Stimulated activated CD8-positive, alpha-beta memory T cell treated with anti-CD3 and anti-CD28 coated beads, Interleukin-4, amount 100 ng/mL, for 4 hours (primary cell): ENCODE measurements at places on chromosomes 3 and 15.

DNA sequence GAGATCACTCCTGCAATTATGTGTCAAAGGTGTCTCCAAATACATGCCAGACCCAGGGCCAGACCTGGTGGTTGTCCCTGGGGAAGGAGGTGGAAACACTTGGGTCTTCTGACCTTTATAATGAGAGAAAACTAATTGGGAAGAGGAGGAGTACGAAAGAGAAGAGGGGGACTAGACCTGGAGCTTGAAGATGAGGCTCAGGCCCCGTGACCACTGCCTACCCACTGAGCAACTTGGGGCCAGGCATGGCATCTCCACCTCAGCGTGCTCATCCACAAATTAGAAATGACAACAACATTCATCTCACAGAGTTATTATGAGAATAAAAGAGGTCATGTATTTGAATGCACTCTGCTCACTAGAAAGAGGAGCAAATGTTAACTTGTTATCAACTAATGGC is 19.4 kb upstream of the SPTBN5 start:
- no peak for DNase-seq

DNA sequence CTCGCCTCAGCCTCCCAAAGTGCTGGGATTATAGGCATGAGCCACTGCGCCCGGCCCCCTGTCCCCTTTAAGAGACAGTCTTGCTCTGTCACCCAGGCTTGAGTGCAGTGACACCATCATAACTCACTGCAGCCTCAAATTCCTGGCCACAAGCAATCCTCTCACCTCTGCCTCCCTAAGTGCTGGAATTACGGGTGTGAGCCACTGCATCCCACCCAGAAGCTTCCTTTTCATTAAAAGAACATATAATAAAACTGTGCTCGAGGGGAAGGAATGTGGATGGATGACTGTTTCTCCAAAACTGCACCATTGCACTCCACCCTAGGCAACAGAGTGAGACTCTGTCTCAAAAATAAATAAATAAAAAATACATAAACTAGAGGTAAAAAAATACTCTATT is 70.1 kb downstream of the NCEH1 start:
- DNase-seq = no peak

DNA sequence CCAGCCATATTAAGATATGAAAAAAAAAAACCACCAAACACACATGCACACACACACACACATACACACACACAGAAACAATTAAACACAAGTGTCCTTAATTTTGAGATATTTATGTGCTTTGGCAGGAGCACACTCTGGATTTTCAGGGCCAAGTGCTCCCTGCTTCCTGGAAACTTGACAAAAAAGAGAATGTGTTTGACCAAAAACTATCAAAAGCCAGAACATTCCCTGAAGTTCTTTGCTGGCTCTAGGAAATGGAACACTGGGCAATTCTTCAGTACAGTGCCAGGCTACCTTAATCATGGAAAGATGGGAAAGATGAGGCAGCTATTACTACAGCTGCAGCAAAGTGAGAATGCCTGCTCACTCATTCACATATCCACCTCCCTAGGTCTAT is 44.6 kb downstream of the P3H2 start:
- DNase-seq = no peak

DNA sequence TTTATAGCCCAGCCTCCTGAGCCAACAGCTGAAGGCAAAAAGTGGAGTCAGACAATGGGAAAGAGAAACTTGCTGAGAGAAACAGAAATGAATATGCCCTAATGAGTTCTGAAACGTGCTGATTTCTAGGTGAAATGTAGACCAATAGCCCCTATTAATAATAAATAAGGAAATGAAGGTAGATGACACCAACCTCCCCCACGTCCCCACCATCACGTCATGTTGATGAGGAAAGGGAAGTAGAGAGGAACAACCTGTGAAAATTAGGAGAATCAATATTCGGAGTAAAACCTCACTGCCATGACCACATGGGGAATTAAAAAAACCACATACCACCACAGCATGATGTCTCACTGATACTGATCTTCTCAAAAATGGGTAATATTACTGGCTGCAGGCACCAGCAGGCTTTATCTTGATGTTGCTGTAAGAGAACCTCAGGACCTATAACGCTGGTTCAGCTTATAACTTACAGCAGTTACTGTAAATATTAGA is 64.0 kb downstream of the KAT2B start:
- DNase-seq = no peak

DNA sequence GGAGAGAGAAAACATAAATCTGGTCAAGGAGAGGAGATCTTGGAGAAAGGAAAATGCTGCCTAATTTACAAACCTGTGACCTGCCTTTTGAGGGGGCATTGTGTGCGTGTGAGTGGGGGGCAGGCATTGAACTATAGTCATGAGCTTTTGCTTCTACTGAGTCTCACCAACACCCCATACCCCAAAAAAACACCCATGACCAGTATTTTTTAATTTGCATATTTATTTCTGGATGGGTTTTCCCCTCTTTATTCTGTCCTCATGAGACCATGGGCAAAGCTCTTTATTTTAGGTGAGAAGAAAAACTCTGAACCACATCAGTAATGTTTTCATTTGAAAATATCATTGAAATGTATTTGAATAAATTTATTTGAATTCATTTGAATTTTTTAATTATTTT is 20.6 kb downstream of the CD80 start:
- DNase-seq = no peak

DNA sequence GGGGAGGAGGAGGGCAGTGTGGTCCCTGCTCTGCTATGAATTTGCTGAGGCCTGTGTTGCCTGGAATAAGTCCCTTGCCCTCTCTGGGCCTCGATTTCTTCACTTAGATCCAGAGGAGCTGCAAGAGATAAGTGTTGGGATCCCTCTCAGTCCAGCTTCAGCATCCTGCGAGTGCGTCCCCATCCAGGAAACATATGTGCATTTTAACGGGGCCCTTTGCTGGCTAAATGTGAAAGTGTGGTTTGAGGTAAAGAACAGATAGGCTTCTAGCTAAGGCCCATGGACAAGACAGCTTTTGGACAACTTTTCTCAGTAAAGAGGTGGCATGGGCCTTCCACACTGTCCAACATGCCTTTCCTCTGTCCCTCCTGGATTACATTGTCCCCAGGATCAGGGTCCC is 26.5 kb downstream of the RPLP1 start:
- DNase-seq = no peak

GRCh38 chr3:30354972-30355371 is 251.4 kb upstream of the TGFBR2 start:
- no peak for DNase-seq

DNA sequence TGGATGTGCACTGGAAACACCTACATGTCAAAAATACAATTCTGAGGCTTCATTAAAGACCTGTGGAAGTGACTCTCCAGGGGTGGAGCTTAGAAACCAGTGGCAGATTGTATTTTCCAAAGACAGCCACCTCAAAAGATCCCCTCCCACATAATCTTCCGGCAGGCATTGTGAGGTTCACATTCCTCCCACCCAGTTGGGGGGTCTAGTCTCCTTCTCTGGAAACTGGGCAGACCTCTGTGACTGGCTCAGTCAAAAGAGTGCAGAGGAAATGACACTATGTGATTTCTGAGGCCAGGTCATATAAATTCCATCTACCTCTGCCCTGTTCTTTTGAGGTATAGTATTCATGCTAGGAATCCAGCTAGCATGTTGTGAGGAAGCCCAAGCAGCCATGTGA is 1.9 kb upstream of the CFAP92 start:
- DNase-seq = no peak

DNA sequence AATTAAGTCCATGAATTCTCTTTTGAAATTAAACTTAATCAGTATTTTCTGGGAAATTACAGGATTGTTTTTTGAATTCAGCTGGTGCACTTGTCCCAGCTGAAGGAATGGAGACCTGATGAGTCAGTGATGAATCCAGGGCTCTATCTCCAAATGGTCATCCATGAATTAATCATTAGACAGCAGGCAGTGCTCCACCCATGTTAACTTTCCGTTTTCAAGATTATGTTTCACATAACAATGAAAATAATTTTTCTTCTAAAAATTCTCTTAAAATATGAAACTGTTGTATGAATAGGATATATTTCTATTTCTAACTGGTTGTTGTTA is 13.9 kb upstream of the PAQR9 start:
- DNase-seq = no peak

- no peak for DNase-seq
Observed at GRCh38 chr15:98120561-98120960, 160.1 kb downstream of the ARRDC4 start.

- DNase-seq = no peak
Observed at GRCh38 chr15:96554541-96554940, 224.0 kb downstream of the NR2F2 start.

GRCh38 chr15:64180235-64180824 is 17.5 kb upstream of the PPIB start:
- DNase-seq = no peak

- no peak for DNase-seq
Observed at GRCh38 chr3:45128950-45129349, 17.2 kb downstream of the CDCP1 start.

DNA sequence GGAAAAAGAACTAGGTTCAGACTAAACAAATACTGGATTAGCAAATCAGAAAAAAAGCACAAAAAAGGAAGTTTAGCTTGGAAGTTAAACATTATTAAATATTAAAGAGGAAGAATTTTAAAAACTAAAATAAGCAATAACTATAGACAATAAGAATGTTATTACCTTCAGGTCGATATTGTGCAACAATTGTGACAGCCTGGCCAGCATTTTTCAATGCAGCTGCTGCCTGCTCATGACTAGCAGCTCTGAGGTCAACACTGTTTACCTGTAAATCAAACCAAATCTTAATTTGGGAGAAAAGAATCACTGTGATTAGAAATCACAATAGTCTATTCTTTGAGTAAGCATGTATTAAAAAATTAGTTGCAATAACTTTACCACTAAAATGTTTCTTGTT is 75.1 kb upstream of the MELTF start:
- DNase-seq = no peak

- no peak for DNase-seq
Observed at GRCh38 chr3:183080628-183081027, 18.7 kb downstream of the MCCC1 start.

DNA sequence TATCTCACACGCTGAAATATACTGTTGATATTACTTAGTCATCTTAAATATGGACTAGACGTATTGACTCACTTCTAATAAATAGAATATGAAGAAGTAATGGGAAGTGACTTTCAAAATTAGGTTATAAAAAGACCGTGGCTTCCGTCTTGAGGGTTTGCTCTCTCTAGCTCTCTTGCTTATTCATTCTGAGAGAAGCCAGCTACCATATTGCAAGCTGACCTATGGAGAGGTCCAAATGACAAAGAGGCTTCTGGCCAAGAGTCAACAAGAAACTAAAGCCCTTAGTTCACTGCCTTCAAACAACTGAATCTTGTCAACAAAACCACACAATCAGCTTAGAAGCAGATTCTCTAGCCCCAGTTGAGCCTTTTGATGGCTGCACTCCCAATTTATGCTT is 46.1 kb downstream of the SLC9C1 start:
- DNase-seq = no peak

DNA sequence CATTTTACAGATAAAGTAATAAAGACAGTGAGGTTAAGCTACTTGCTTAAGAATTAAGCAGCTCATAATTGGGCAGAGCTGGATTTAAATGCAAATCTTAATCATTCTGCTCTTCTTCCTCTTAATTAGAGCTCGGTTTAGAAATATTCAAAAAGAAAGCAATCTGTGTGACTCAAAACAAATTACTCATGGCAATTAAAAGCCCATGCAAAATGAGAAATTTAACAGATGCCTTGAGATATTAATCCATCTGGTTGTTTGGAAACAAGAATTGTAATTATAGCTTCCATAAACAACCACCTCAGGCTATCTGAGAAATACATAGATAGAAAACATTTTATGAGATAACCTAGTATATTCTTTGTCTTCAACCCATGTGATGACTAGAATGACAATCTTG is 44.2 kb upstream of the DCBLD2 start:
- no peak for DNase-seq

GRCh38 chr15:89042387-89042786 is 45.9 kb upstream of the ABHD2 start:
- no peak for DNase-seq

GRCh38 chr3:15071699-15072098 is 6.6 kb upstream of the MRPS25 start:
- DNase-seq = no peak

DNA sequence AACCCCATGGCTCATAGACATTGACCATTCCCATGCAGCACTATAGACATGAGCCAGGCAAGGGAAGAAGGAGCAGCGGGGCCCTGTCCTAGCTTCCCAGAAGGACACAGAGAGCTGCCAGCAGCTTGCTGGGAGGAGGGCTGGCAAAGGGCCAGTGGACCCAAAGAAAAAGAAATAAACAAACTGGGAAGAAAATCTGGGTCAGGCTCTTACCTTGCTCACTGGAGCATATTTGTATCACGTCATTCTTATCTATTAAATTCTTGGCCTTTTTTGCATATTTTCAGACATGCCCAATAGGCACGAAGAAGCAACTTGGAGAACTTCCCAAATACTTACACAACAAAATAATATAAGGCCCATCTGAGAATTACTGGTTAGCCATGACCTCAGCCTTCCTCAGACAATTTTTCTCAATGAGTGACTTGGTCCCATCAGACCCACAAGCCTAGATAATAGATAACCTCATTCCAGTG is 28.4 kb downstream of the RASGRP1 start:
- no peak for DNase-seq

DNA sequence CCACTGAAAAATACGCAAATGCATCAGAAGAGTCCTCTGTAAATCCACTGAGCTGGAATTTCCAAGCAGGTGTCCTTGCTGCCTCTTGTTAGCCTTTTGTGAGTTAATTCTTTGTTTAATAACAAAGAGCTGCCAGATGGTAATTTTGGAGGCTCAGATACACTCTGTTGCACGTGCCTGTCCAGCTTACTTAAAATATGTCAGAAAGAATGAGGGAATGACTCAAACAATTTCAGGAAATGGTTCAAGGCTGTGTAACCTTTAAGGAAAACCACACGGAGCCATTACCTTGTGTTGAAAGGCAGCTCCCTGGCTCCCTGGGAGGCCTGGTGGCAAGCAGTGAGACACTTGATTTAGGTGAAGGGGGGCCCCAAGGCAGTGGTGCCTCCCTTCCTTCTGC is 302.2 kb upstream of the CTDSPL start:
- no peak for DNase-seq

DNA sequence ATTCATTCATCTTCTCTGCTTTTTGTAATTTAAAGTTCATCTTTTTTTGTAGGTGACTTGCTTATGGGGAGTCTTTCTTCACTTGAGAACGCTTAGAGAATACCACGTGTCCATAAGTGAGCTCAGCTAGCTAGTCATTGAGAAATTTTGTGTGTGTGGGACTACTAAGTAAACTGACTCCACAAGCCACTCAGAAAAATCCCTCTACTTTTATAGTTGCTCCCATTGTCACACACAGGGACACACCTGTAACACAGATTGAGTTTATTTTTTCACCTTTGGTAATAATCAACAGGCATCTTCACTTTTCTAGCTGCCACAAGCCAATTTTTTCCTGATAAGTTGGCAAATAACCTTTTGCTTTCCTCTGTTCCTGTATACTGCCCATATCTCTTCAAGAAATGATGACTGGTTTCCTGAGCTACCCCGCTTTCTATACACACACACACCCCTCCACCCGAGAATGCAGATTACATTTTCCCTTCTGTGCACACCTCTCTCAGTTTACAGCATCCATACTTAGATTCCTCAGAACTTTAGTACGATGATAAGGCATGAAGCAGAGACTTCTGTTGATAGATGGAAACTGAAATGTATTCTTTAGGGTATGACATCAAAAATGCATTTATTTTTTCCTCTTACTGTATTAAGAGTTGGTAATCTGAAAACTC is 4.6 kb downstream of the TSC22D2 start:
- no peak for DNase-seq
